ENCODE measurements at places on chromosomes 7 and 10.

- DNase-seq: peak; percentile 24
Observed at GRCh38 chr7:82172881-82173280, 270.7 kb downstream of the CACNA2D1 start.

GRCh38 chr10:78248651-78249464, 215.2 kb downstream of the RPS24 start:
- no peak for DNase-seq

DNA sequence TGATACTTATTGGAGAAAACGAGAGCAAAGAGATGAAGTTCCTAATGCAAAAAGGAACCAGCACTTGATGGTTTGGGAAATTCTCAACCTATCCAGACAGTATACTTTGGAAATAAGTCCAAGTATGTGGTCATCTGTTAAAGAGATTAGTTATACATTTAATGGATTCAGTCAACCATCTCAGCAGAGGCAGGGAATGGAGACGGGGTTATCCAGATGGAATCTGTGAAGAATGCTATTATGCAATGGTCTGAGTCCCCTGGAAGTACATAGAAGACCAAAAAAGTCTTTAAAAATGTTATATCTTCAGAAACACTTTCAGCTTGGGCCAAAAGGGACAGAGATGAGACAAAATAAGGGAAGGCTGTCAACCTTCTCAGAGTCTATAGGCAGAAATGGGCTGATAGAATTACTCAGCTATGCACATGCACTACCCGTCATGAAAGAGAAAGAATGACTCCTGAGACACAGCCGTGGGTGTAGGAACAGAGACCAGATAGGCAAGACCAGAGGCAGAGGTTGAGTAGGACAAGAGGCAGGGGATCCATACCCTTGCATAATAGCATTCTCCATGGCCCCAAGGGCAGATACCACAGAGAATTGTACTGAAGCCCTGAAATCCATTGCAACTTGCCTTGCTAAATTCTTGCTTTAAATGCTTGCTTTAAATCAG, 738.8 kb upstream of the POT1 start:
- DNase-seq: no peak

DNA sequence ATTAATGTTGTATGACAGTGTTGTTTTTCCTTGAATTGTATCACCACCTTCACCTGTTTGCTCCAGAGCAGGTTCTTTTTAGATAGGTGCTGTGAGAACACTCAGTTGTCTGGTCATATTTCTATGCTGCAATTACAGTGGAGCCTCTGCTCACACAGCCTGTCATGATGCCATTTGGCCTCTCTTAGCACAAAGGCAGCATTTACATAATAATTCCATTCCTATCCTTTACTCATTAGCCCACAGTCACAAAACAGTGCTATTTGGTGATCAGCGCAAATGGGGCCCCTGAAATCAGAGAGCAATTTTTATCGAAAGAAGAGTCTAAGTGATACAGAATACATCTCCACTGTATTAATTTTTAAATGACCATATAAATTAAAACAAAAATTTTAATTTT, 13.8 kb upstream of the DGKI start:
- no peak for DNase-seq

GRCh38 chr7:132569884-132570614, 6.2 kb downstream of the PLXNA4 start:
- no peak for DNase-seq

DNA sequence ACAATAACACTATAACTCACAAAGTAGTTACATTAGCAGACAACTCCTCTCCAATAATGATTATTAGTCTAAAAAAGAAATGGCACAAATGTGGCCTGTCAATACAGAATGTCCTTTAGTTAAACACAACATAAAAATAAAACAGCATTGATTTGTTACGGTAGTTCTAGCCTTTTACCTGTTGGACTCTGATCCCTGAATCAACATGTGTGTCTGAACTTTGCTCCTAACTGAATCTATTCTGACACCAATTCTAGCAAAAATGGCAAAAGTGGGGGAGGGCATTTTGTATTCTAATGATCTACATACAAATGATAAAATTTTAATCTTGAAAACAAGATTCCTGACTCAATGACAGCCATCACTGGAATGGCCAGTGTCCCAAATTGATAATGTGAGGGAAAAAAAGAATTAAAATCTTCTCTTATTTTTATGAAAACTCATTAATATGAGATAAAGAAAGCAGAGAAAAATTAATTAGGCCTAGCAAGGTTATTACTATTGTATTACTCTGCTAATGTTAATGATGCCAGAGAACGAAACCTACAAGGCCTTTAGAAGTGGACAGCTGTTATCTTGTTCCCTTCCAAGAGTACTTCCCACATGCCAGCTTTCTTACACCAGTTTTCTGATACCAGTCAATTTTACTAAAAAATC, 30.2 kb downstream of the FRA10AC1 start:
- no peak for DNase-seq

GRCh38 chr7:122719010-122719578, 16.4 kb upstream of the RNF148 start:
- no peak for DNase-seq

DNA sequence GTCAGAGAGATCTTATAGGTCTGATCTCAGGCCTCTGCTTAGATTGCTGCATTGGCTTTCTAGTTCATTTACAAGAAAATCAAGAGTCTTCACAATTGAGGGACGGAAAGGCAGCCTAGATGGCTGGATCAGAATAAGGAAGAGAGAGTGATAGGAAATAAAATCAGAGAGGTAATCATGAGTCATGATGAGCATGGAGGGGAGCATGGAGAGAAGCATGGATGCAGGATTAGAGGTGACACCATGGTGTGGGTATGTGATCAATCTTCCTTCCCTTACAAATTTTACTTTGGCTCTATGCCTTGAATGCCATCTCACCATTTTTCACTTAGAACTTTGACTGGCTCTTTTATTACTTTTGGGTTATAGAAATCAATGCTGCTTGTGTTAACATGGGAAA, 1.4 kb downstream of the BCCIP start:
- DNase-seq: no peak

All from A673 (cell line).